NCI-H460 (cell line): ENCODE measurements at places on chromosomes 4 and X. TPM values are rescaled to one million over a fixed set of nuclear protein-coding genes. Genes with fewer than 3 reads are reported as not detected.

The MAGEB1 gene
- total RNA-seq: not detected in 2 replicates

The LRRC66 gene
- 0.12 and 0.15 TPM in 2 replicates for total RNA-seq

The KIAA1210 gene
- not detected in 2 replicates for total RNA-seq

The ARR3 gene
- total RNA-seq: not detected in 2 replicates

The TMEM192 gene
- total RNA-seq: 15.3 and 17.4 TPM in 2 replicates

The PDZD4 gene
- 1.1 and 1.4 TPM in 2 replicates for total RNA-seq

The FHDC1 gene
- 3.3 and 3.8 TPM in 2 replicates for total RNA-seq
